Suppressor macrophage treated with lipopolysaccharide for 1 hour (primary cell): ENCODE measurements at places on chromosomes 6 and 20.

GRCh38 chr6:36962874-36963273 is 8.3 kb downstream of the PI16 start:
- peak; percentile 96 for DNase-seq

DNA sequence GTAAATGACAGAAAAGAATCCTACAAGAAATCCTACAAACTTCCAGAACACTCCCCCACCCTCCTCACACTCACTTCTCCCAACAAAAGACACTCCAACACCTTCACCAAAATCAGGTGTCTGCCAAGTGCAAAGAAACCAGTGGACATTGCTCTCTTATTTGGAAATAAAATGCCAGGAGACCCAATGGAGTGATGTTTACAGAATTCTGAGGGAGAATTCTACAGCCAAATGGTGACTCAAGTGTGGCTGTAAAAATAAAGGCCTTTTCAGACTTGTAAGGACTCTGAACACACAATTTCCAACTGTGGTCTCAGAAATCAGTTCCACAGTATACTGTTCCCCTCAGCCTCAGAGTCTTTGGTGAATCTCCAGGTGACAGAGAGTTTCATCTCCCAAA is 109.6 kb upstream of the CARMIL1 start:
- peak; percentile 16 for DNase-seq

DNA sequence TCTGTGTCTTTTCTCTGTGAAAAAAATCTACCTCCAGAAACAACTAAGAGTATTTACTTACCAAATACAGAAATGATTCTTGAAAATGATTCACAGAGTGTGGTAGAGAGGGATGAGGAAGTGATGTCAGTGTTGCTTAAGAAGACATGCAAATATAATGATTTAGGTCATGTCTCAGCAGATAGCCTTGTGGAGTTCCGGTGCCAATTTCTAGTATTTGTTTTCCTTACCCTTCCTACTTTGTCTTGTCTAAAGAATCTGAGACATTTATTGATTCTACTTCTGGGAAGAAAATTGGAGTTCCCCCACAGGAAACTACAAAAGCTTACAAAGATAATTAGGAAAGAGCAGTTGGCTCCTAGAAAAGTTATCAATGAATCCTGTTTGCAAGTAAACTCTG is 68.8 kb downstream of the GJA1 start:
- peak; percentile 62 for DNase-seq

DNA sequence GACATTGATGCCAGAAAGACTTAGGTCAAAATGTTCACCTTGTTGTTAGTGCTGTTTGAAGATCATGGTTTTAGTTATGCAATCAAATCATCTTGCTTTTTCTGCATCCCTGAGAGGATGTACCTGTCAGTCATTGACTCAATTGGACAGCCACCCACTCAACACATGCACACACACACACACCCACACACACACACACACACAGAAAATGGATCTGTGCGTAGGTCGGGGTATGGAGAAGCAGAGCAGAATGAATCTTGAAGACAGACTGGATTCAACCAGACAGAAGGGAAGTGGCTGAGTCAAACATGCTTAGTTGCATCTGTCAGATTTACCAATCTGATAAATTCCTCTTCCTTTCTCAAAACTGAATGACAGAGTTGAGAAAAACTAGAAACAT is 19.1 kb upstream of the ZSCAN23 start:
- DNase-seq = peak; percentile 8

DNA sequence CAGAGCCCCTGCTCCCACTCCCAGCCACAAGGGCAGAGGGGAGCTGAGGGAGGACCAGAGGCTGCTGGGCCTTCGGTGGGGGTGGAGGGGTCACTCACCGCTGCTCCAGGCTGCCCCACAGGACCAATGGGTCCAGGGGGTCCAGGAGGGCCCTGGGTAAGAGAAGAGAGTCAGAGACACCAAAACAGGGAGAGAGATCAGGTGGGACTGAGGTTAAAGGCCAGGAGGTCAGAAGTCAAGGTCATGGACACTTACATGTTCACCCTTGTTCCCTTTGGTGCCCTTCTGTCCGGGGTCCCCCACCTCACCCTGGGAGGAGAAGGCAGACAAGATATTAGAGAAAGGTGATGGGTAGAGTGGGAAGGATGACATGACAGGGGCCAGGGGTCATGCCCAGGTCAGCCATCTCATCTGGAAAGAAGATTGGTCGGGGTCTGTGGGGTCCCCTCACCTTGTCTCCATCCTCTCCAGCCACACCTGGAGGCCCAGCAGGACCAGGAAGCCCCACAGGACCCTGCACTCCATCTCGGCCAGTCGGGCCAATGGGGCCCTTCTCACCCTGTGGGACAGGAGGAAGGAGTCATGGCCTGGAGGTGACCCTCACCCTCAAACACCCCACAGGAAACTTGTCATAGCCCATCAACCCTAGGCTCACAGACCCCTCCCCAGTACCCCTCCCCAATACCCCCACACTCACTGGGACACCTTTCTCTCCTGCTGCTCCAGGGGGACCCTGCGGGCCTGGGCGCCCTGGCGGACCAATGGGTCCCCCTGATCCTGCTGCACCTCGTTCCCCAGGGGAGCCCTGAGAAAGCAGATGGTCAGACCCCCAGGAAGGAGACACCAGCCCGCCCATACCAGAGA is 21.0 kb downstream of the COL11A2 start:
- no peak for DNase-seq

DNA sequence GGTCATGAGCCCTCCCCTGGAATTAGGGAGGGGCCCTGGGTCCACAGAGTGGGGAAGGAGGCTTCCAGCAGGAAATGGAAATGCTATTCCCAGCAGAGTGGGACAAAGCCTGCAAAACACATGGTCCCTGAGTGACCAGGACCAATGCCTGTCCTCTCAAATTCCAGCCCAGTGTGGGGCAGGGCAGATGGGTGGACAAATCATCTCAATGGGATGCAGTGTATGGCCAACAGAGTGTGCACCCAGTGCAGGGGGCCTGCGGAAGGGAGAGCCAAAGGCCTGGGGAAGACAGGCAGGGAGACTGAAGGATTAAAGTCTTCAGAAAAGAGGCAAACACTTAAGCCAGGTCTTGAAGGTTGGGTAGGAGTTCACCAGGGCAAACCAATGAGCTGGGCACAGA is 28.7 kb upstream of the PHACTR3 start:
- DNase-seq = no peak

GRCh38 chr6:149114167-149114566 is 203.3 kb upstream of the TAB2 start:
- no peak for DNase-seq

DNA sequence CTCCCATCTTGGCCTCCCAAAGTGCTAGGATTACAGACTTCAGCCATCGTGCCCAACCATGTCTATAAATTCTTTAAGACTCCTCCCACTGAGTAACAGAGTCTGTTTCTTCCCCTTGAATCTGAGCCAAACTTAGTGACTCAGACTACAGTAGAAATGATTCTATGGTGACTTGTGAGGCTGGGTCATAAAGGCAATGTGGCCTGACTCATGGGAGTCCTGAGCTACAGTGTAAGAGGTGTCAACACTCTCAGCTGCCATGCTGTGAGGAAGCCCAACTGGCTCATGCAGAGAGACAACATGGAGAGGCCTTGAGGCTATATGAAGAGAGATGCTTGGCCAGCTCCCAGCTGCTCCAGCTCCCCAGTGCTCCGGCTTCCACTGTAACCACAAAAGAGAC is 5.2 kb upstream of the NRSN2 start:
- DNase-seq = peak; percentile 90

GRCh38 chr20:20603339-20603990 is 109.0 kb downstream of the RALGAPA2 start:
- DNase-seq = no peak

- DNase-seq = peak; percentile 74
These were observed 19.2 kb upstream of the TSPYL1 start for GRCh38 chr6:116298973-116299372.

DNA sequence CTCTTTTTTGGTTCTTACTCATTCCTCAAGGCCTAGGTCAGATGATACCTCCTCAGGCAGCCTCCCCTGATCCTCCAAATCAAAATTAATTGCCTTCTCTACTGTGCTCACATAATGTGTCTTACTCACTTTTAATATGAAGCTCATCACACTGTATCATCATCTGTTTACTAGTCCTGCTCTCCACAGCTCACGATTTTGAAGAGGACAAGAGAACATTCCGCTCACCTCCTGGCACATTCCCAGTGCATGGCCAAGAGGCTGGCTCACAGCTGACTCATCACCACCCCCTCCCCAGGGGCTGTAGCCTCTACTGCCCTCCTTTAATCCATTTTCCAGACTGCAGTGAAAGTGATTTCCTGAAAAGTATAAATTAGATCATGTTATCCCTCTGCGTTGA is 133.1 kb downstream of the ALDH8A1 start:
- no peak for DNase-seq

- DNase-seq = peak; percentile 54
These were observed 68.5 kb upstream of the FOXO3 start for GRCh38 chr6:108492131-108492766.
